Hematopoietic multipotent progenitor cell (in vitro differentiated cells): ENCODE measurements at places on chromosomes 2 and 18. TPM values are rescaled to one million over a fixed set of nuclear protein-coding genes. Genes with fewer than 3 reads are reported as not detected.

Gene IL1B
- 279 TPM for total RNA-seq

DNA sequence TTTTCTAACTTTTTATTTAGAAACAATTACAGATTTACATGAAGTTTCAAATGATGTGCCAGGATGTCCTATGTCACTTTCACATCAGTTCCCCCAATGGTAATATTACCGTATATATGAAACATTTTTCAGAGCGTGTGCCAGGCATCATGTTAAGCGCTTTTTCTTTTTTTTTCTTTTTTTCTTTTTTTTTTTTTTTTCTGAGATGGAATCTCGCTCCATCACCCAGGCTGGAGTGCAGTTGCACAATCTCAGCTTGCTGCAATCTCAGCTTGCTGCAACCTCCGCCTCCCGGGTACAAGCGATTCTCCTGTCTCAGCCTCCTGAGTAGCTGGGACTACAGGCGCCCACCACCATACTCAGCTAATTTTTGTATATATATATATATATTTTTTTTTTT, 5.6 kb upstream of the PPP4R1 start:
- no peak for DNase-seq

DNA sequence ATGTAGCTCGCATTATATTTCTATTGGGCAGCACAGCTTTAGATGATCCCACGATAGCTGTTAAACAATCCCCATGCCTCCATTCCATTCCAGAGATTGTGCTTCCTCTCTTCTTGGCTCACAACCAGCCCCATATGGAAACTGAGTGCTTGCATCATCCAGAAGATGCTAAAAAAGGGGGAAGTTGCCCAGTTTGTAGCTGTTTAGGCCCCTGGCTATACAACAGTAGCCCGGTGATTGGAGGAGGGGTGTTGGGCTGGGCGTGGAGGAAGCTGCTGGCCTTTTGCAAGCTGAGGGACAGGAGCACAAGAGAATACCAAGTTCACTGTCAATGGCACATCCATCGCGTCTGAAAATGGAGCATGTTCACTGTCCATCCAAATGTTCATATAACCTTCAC, 360.2 kb downstream of the ALK start:
- no peak for DNase-seq

DNA sequence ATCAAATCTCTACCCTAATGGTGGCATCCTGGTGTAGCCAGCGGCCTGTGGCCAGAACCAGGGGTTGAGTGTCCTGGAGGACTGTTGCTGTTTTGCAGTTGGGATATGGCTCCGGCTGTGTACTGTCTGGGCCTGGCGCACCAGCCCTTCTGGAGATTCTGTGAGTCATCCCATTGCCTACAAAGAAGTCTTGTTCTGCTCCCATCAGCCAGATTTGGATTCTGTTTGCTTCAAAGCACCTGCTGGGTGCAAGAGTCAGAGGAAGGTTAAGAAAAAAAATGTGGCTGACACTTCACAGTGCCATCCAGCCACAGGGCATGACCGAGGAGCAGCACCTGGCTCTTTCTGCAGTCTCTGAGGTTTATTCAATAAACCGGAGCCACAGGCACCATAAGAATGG, 41.0 kb upstream of the ASAP2 start:
- DNase-seq: no peak

Gene PLA2R1
- 2.4 TPM for total RNA-seq

- peak; percentile 68 for DNase-seq
Observed at GRCh38 chr2:43057026-43057741, 169.2 kb downstream of the ZFP36L2 start.

Gene CBLN2
- total RNA-seq: not detected

Gene UGT1A5
- total RNA-seq: not detected

DNA sequence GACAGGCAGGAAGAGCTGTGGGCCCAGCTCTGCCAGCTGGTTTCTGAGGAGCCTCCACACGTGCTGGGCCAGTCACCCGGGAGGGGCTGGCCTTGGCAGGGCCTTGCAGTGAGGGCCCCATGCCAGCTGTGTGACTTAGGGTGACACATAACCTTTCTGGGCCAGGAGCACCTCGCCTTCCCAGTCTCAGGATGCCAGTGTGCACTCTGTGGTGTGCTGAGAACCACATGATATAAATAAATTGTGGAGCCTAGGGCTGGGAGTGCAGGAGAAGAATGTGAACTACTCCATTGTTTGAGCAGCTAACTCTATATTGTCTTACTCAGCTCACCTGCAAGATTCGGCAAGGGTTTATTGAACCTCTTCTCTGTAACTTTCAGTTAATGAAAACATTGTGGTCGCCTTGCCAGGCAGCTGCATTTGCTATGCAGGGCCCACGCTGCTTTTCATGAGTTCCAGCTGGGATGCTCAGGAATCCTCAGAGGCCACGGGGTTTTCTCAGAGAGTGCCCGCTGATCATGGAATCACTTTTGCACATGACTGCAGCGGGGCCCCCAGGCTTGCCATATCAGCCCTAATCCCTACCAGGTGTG, 222.3 kb downstream of the SH3RF3 start:
- no peak for DNase-seq

DNA sequence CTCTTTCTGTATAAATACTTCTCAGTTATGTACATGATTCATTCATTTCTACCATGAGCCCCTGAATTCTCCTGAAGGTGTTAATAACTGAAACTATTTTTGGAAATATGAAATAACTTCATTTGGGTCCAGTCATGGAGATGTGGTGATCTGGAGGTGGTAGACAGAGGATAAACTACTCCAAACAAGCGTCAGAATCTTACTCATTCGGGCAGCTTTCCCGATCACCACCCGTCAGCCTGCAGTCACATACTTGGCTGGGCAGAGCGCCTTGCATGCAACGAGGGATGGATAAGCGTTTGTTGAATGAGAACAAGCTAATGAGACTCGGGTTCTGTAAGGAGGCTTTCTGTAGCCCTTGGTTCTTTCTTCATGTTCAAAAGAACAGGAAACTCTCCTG, 222.7 kb downstream of the CD226 start:
- no peak for DNase-seq

Gene XDH
- total RNA-seq: 0.54 TPM

DNA sequence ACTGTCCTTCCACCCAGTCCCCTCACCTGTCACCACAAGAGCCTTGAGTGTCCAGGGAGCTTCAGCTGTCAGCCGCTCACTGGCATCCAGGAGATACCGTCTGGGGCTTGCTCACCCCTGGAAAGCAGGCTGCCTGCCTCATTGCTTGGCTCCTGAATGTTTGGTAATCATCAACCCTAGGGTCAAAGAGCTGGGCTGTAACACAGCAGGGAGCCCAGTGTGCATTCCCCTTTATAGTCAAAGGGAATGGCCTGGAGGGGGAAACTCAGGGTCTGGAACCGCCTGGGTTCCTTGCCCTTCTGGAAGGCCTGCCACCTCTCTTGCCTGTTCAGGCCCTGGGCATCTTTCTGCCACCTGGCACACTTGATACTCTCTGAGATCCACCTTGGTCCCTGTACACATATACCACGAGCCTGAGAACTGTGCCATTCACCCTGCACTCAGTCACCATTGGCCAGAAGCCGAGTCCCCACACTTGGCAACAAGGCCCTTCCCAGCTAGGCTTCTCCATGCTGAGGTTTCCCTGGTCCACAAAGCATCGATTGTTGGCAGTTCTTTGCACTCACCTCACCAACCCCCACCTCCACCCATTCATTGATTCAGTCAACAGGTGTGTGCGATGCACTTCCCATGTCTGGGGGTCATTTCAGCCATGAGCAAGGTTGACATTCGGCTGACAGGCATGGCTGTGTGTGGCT, 35.0 kb downstream of the TPRKB start:
- DNase-seq: no peak

DNA sequence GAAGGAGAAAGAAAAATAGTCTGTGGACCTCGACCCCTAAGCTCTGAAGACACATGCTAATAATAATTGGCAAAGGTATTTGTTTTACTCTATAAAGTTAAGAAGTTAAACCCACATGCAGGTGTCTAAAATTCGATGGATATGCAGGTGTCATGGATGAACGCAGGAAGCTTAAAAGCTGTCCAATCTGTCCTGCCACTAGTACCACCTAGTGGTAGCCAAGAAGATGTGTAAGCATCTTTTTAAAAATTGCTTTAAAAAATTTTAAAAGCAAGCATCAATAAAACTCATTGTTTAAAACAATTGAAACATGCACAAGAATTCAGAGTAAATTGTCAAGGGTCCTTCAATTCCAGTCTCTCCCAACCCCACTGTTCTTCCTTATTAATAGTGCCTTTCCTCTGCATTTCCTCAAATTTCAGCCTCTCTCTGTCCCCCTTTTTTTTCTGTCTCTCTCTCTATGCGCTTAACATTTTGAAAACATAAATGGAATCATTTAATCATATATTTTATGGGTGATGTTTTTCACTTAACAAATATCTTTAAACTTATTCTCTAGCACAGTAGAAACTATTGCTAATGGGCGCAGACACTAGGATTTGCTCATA, 30.6 kb upstream of the PPP3R1 start:
- no peak for DNase-seq

- no peak for DNase-seq
Observed at GRCh38 chr2:42860319-42861094, 68.1 kb upstream of the HAAO start.

Gene INHBB
- total RNA-seq: under 0.01 TPM

DNA sequence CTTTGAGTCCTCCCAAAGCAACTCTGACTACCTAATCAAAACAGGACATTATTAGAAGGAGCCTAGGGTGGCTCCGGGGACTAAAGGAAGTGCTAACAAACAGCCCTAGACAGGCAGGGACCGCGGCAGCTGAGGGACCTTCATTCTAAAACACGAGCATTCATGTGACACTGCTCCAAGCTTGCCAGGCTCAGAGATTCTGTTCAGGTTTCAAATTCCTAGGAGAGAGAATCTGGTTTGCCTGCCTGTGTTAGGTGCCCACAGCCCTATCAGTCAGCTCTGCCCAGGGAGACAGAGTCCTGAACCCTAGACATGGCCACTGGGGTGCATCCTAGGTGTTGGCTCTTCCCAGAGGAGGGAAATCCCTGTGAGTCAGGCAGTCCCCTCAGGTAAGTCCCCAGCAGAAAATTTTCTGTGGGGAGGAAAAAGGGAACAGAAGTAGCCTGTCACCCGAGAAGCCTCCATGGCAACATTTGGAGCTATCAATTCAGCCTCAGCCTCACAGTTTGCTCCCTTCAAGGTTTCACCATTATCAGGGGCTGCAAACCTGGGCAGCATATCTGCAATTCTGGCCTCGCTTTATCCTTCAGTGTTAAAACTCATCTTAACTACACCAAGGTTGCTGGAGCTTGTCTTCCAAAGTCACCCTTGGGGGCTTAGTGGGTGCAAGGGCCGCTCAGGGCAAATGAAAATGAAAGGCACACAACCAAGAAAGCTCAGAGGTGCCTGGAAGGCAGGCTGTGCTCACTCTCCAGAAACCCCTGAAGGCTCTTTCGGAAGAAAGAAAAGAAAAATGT, 28.6 kb downstream of the PCBP1 start:
- DNase-seq: no peak

DNA sequence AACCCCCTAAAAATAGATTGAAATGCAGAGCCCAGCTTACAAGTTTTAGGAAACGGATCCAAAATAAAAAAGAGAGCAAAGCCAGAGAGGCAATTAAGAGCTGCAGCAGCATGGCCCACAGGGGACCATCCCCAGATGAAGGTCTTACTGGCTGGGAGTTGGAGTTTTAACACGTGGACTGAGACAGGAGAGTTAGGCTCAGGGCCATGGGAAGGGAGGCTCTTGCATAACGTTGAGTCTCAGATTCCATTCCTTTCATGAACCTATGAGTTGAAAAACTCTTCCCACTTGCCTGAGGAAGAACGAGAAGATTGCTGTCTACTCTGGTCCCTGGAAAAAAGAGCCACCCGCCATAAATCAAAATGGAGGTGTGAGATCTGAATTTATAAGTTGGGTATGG, 101.8 kb upstream of the NDUFV2 start:
- DNase-seq: no peak

GRCh38 chr18:46546111-46546640, 110.8 kb downstream of the LOXHD1 start:
- DNase-seq: no peak

Gene TRPM8
- total RNA-seq: not detected

Gene TUBB8B
- not detected for total RNA-seq

GRCh38 chr18:60406721-60407120, 34.1 kb upstream of the MC4R start:
- no peak for DNase-seq

Gene RNF144A
- total RNA-seq: 35.0 TPM

Gene CLEC4F
- total RNA-seq: not detected

Gene PTH2R
- total RNA-seq: 1.1 TPM

DNA sequence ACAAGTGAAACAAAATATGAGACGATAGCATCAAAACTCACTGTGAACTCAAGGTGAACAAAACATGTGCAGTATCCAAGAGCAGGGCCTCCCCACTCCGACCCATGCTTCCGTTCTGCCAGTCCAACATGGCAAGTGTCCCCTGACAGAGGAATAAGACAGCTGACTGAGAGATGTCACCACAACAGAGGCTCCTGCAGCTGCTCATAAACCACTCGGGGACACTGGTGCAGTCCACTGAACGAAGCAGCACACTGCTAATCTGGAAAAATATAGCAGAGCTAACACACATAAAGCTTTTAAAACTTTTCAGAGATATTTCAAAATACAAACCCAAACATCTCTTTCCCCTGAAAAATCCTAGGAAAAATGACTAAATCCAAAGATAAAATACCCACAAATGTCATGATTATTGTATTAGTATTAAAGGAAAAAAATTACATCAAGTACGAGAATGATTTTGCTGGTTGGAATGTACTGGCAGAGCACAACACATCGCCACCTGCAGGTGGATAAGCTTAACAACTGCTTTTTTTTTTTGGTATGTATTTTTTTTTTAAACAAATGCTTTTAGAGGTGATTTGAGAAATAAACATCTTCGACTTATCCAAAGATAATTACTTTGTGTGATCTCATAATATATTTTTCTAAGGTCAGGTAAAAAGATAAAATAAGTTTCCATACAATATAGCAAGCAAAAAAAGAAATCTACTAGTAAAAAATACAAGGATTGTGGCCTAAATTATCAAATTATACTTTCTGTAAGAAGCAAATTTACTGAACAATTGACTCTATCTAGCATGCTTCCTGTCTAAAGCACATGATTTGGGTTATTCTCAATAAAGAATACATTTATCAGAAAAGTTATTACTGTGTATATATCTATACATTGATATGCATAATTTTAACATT, 18.6 kb downstream of the THADA start:
- DNase-seq: peak; percentile 51

DNA sequence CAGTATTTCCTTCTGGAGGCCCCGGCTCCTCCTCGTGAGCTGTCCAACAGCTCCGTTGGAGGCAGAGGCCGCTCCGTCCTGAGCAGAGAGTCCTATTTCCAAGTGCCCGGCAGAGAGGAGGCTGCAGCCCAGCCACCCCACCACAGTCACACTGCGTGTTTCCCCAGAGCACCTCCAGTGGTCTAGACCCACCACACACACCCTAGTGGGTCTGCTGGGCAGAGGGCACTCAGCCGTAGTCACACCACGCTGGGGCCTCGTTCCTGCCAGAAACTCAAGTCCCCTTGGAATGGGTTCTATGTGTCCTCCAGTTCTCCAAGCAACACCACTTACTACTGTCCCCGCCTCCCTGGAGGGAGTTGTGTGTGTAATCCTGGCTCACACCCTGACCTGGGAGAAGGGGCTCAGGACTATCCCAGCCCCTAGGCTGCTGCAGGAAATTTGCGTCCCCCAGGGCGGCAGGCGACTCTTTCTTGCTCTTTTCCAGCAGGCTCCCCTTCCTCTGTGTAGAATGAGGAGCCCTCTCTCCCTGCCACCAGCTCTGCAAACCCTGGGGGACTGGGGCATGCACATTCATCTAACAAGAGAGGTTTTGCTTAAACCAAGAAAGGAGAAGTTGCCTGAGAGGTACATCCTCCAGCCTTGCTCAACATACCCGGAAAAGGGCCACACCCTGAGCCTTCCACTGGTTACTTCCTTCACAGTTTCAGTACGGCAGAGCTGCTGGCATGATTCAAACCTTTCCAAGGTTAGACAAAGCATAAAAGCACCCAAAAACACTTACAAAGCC, 114.1 kb downstream of the NDUFA10 start:
- DNase-seq: peak; percentile 52
